CD8-positive, alpha-beta memory T cell (primary cell): ENCODE measurements at places on chromosomes 7 and 10.
A peak's percentile ranks its signal among the peaks of the same experiment; 100 is the strongest.

- peak; percentile 14 for DNase-seq
These were observed 357.1 kb upstream of the AOAH start for GRCh38 chr7:37081436-37081835.

- DNase-seq: no peak
These were observed 204.1 kb downstream of the EBF3 start for GRCh38 chr10:129760003-129760315.

DNA sequence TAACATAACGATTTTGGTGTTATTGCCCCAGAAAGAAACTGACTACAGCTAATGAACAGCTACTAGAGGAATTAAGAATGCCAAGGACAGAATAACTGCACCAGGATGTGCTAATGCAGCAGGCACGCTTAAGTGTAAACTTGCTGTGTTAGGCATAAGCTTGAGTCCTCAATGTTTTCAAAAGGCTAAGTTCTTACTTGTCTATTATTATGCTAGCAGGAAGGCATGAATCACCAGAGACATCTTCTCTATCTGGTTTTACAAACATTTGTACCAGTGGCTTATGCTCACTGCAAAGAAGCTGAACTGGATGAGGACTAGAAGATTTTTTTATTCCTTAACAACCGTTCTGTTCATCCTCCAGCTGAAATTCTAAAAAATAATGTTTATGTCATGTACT lies 1035.3 kb downstream of the NRG3 start:
- DNase-seq: no peak

GRCh38 chr10:48454302-48455054 lies 148.0 kb downstream of the MAPK8 start:
- no peak for DNase-seq

- no peak for DNase-seq
These were observed 160.8 kb downstream of the XPNPEP1 start for GRCh38 chr10:109762555-109762954.

DNA sequence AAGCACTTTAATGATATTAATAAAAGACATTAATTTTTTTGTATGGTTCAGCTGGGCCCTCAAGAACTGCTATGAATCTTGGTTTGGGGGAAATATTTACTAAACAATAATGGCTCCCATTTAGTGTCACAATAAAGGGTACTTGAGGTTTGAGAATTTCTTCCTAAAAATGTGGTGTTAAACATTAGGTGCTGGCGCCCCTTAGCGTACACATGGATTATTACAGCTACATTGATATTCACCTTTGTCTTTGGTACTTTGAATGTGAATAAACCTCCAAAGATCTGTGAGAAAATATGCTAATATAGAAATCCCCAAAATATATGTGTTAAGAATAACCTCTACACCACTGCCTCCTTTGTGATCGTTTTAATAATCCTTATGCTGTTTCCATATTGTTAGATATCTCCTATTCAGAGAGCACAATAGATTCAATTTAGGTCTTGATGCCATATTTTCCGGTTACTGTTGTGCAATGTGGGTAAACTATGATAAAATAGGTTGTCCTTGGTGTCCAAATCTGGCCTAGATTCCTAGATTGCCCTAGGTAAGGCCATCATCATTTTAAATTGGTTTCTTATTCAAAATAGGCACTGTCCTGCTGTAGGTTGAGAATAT lies 161.8 kb upstream of the CACNA2D1 start:
- DNase-seq: no peak

DNA sequence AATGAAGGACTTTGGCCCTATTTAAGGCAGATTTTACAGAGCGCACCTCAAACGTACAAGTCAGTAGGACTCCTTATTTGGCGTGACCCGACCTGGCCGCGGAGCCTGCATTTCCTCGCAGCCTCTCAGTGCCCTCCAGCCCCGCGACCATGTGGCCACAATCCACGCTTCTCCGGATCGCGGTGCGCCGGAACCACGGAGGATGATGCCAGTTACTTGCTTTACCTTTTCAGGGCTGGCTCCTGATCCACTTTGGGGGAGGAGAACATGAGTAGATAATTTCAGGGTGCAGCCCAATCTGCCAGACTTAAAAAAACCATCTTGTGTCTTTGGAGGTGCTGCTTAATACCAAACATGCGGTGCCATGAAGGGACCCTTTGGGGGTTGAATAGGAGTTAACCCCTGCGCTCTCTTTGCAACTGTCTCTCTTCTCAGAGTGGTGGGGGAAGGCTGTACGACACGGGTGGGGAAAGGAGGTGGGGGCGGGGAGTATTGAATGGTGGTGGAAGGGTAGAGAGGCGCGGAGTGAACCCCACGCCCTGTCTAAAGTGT lies 1.5 kb downstream of the FRAT1 start:
- DNase-seq: no peak

- DNase-seq: no peak
These were observed 115.7 kb downstream of the MAD1L1 start for GRCh38 chr7:2116989-2117591.

- no peak for DNase-seq
These were observed 6.7 kb downstream of the TCF7L2 start for GRCh38 chr10:112956631-112957350.

DNA sequence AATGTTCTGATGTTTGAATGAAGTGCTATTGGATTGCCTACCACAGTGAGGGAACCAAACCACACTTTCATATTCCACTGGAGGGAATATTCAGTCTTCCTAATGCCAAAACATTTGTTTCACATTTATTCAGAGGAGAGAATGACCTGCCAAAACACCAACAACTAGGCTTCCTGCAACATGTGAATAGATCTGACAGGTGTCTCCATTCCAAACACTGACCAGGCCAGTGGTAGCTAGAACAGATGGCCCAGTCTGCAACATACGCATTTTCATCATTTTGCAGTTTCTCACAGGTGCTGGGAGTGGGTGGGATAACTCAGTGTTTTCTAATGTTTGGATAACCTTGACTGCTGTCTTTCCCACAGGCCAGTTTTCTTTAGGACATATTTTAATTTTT lies 110.0 kb downstream of the RELN start:
- DNase-seq: no peak

DNA sequence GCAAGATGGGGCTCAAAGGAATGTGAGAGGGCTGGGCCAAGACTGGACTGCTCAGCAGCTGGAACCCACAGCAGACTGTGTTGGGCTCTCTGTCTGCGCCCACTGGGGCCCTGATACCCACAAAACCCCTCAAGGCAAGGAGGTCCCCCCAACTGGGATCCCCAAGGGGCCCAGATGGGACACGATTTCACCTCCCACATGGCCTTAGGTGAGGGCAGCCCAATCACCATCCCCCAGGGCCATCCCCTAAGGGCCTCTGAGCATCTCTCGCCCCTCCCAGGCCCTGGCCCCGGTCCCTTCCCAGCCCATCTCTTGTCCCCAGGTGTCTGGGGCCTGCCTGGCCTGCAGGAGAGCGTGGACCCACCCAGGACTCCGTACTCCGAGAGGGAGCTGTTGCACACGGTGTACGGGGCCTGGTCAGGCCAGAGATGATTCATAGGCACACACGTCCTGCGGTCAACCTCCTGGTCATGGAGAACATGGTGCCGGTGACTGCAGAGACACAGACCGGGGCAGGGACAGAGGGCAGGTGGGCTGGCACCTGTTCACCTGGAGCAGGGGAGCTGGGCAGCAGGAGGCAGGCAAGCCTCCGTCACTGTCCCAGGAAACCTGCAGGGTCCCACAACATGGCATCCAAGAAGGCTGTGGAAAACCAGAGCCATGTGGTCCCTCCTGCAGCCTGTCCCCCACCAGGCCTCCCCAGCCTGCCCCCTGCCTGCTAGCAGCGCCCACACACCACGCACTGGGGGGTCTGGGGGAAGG lies 21.6 kb downstream of the OGDHL start:
- DNase-seq: no peak

DNA sequence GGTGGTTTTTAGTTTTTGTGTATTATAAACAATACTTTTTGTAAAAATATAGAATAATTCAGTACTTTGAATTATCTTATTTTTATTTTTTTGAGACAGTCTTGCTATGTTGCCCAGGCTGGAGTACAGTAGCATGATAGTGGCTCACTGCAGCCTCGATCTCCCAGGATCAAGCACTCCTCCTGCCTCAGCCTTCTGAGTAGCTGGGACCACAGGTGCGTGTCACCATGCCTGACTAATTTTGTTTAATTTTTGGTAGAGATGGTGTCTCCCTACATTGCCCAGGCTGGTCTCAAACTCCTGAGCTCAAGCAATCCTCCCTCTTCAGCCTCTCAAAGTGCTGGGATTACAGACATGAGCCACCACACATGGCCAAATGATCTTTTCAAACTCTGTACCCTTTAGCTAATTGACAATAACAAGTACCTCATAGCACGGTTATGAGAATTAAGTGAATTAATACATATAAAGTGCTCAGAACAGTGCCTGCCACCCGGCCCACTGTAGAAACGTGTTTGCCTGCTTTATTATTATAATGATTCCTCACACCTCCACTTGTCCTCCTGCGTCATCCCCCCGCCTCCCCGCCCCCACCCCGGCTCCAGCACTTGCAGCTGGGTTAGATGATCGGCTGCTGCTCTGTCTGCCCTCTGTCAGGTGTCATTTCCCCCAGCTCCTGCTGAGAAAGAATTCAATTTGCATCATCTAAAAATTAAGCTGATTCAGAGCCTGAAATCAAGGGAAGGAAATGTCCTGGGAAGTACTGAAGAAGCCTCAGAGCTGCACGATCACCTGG lies 53.6 kb upstream of the NRF1 start:
- DNase-seq: no peak
